GM18507 (cell line): ENCODE measurements at places on chromosomes 7 and 10.

GRCh38 chr7:120337308-120337907 lies 64.4 kb downstream of the KCND2 start:
- DNase-seq = no peak

DNA sequence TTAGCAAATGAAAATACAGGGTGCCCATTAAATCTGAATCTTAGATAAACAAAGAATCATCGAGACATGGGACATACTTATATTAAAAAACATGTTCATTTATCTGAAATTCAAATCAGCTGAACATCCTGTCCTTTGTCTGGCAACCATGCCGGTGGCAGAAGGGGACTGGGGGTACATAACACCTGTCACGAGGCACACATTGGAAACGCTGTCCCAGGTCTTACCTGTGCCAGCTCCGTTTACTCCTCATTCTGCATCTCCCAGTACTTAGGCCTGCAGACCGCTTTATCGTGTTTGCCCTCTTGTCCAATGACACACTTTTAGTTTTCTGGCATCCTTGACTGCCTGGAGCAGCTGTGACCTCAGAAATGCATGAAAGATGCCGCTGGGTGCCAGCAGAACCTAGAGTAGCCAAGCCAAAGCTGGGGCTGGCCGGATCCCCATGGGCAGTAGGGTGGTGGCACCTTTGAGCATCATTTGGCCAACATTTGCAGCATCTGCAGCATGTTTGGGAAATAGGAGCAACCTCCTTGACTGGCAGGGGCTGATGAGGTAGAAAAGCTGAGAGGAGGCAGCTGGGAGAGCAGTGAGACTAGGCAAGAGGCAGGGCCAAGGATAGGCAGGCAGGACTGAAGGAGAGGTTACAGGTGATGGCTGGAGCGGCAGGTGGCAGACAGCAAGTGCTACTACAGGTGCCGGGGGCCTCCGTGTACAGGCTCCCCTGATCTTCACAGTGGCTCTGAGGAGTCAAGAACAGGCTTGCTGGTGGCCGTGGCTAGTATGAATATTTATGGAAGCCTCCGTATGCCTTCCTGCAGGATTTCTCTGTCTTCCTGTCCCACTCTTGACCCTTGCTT lies 62.3 kb upstream of the BTBD16 start:
- no peak for DNase-seq

GRCh38 chr7:125316466-125316865 lies 386.8 kb upstream of the POT1 start:
- DNase-seq = no peak

GRCh38 chr10:25105262-25105661 lies 69.5 kb upstream of the GPR158 start:
- DNase-seq = no peak

- no peak for DNase-seq
Observed at GRCh38 chr7:124989911-124990310, 60.3 kb upstream of the POT1 start.

DNA sequence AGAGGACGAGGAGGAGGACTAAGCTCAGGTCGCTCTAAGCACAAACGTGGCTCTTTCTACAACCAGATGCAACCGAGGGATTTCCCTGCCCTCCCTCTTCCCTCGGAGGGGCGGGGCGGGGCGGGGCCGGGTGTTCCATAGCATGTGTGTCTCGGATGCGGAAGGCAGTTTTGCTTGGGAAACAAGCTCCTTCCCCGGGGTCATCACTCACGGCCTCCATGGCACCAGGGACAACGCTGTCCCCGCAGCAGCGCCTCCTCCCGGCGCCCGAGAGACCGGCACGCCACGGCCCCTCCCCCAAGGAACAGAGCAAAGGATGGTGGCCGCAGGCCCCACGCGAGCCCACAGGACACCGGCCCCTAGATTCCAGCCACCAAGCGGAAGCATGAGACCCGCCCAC lies 110.5 kb downstream of the PAXIP1 start:
- DNase-seq = no peak

- DNase-seq = peak; percentile 23
Observed at GRCh38 chr7:136114966-136115762, 138.0 kb upstream of the MTPN start.

GRCh38 chr10:86168256-86168655 lies 198.3 kb downstream of the GRID1 start:
- DNase-seq = no peak

DNA sequence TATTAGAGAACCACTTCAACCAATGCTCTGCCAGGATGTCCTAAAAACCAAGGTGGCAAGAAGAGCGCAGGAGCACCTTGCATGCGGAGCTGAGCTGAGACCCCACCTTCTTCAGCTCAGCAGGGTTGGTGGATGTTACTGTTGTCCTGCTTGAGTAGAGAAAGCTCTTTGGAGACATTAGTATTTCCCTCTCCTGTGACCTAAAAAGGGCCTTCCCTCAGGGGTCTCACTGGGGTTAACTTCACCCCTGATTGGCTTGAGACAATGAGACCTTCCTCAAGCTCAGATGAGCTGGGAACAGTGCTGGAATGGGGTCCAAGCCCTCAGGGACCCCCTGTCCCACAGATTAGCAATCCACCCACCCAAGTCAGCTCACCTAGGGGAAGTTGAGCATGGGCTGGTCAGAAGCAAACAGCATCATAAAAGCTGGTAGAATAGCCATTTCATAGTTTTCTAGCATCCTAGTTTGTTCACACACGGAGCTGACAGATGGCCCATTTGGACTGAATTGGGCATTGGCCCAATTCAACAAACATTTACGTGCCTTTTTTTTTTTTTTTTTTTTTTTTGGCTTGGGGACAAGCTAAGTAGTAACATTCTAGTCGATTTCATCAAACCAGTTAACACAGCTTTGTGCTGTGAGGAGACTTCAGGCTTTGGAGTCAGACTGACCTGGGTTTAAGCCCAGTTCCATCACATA lies 100.6 kb upstream of the HABP2 start:
- DNase-seq = no peak

DNA sequence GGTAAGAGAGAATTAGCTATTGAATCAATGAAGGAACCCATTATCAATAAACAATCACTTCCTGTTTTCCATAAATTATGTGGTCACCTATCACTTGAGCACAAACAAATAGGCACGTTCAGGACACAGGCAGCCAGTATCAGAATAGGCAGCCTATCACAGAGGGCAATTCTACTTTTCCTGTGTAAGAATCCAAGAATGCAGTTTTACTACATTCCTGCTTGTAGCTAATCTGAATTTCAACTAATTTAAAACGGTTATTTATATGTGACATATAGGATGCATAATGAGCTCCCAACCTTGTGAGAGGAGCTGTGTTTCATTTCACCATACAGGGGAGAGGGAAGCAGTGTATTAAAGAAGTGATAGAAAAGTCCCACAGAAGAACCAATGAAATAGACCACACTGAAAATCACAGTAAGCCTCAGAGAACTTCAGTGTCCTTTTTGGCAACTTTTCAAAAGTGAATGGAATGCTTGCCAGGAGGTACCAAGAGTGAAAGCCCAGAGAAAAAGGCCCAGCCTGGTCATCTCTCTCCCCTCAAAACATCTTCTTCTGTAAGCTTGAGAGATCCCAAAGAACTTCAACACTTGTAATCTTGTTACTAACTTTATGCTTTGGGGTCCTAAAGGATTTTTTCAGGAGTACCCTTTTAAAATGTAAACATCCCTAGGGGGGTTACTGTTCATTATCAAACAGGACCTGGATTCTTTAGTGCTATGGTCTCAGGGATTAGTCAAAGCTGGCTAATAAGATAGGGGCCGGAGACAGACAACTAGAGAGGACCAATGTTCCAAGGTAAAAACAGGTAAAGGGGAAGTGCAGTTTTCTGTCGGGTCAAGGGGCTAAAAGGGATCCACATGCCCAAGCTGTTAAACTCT lies 1.3 kb downstream of the IMMP2L start:
- DNase-seq = no peak

GRCh38 chr10:98295401-98295811 lies 27.4 kb upstream of the LOXL4 start:
- no peak for DNase-seq

GRCh38 chr10:48684792-48685623 lies at the start of gene WDFY4:
WDFY4 (plus strand) TSS chr10:48684873; CDS start chr10:48709733, 24,860 bp downstream.
- DNase-seq = peak; percentile 64

DNA sequence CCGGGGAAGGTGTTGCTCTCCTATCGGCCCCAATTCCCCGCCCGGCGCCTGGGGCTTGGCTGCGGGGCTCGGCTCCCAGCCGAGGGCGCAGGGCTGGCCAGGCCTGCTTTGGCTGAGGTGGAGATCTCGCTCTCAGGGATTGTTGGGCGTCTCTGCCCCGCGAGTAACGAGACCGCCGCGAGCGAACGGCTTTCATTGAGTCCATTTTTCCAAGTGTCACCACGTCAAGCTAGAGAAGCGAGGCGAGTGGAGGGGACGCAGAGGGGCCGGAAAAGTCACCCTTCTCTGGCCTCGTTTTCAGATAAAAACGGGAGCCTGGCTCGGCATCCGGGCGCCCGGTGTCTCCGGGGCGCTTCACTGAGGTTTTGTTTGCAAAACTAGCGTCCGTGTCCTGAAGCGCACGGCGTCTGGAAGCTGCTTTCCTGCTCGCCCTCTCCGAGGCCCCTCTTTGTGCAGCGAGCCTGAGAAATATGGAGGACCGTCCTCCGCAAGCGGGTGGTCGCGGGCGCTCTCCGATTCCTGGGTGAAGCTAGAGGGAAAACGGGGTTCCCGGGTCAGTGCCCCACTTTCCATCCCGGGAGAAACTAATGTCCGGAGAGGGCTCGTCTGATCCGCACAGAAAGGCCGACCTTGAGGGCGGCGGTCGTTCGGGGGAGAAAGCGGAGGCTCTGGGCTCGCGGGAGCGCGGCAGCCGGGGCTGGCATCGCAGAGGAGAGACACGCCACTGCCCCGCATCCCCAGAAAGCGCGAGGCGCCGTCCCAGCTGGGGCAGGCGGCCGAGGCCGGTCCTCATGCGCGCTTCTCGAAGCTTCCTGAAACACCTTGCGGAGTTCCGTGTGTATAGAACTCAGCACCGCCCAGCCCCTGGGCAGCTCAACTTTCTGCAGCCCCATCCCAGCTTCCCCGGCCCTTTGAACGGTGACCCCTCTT lies 3.5 kb upstream of the EN2 start:
- no peak for DNase-seq

DNA sequence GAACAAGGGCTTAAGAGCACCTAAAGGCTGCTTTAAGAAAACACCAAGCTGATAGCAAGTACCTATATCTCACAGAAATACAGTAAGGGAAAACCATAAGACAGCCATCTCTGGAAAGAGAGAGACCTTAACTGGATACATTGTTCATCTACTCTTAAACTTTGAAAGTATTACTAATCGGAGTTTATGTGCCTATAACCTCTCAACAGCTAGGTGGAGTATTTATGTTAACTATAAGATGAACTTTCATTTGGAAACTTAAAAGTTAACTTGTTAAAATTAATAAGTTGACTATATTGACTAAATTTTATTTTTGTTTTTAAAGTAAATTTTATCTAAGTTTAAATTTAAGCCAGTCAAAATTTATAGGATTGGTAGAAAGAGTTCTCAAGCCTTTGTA lies 90.6 kb downstream of the USP6NL start:
- no peak for DNase-seq

- DNase-seq = no peak
Observed at GRCh38 chr10:17781856-17782255, 27.3 kb upstream of the MRC1 start.

GRCh38 chr7:114417290-114417689 lies 2.7 kb downstream of the FOXP2 start:
- DNase-seq = no peak

DNA sequence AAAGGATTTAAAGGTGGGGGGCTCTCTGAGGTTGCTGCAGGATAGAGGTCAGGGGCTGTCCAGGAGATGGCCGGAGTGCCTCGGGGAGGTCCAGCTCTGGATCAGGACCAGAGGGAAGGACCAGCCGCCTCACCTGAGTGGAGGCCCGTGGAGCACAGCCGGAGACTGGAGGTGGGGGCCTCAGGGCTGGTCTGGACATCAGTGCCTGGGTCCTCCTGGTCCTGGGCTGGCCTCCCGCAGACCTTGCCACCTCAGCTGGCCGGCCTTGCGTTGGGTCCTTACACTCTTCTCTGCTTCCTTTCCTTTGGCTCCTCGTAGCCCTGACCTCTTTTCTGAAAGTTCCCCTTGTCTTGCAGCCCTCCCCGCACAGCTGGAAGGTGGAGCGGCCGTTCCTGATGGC lies 2.0 kb downstream of the SUN1 start:
- DNase-seq = no peak

- DNase-seq = peak; percentile 59
Observed at GRCh38 chr10:24383681-24384106, 174.8 kb downstream of the KIAA1217 start.

DNA sequence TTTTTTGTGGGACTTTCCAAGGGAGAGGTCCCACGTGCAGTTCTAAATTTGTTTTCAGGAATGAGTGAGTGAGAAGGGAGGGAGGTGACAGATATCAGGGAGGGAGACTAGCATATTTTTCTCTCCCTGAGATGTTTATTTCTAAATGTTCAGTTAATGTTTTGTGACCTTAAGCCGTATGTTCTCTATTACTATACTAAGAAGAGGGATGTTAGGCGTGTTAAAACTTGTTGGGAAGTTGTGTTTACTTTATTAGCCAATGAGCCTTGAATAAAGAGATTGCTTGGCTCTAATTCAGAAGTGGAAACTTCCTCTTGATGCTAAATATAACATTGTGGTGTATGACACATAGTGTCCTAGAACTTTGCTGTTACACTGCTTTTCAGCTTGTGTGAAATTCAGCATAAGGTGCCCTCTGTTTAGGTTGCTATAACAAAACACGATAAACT lies 37.3 kb downstream of the DNAH11 start:
- no peak for DNase-seq

- DNase-seq = no peak
Observed at GRCh38 chr10:16905320-16905719, 88.1 kb upstream of the RSU1 start.
